ENCODE measurements at places on chromosomes 16 and 17. TPM values are rescaled to one million over a fixed set of nuclear protein-coding genes. Genes with fewer than 3 reads are reported as not detected.

DNA sequence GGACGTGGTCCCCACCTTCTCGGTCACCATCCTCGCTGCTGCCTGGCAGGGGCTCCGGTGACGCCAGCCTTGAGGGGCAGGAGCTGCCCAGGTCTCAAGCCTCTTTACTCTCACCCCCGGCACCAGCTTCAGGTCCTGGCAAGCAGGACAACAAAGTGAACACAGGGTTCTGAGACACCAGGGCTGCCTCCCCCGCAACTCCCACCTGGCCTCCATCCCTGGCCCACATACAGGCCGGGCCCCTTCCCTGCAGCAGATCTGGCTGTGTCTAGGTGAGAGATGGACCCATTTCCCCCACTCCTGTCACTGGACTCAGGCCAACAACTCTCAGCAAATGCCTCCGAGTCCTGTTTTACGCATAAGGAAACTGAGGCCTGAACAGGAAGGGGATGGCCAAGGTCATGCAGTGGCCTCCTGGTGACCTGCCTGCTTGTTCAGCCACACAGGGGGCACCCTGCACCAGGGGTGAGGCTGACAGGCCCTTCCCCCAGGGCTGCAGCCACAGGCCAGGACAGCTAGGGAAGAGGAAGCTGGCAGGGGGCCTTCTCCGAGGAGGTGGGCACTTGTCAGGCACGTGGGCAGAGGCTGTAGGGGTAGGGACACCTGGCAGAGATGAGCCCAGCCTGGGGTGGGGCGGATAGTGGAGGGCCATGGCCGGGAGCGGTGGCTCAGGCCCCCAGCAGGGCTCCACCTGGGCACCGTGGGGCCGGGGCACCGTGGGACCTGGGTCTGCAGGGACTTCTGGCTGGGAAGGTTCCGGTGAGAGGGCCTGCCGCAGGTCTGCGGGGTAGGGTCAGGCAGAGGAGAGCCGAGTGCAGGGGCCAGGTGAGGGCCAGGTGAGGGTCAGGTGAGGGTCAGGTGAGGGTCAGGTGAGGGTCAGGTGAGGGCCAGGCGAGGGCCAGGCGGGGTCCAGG, 46.7 kb upstream of the PVALEF start:
- peaks cover 3% of the 10 kb centered on the region for H3K4me1 ChIP-seq
- H3K27me3 ChIP-seq: no peaks in the 10 kb centered on the region
- no peaks in the 10 kb centered on the region for H3K36me3 ChIP-seq
- H3K27ac ChIP-seq: no peak overlapping the region
- no peak for DNase-seq

- H3K4me1 ChIP-seq: peaks cover 6% of the 10 kb centered on the region
- H3K27ac ChIP-seq: peak overlapping the region; percentile 70
- no peaks in the 10 kb centered on the region for H3K36me3 ChIP-seq
- H3K4me3 ChIP-seq: peak overlapping the region; percentile 99
- no peaks in the 10 kb centered on the region for H3K27me3 ChIP-seq
Observed at GRCh38 chr17:48100160-48100559, 1.1 kb downstream of the CBX1 start.

DNA sequence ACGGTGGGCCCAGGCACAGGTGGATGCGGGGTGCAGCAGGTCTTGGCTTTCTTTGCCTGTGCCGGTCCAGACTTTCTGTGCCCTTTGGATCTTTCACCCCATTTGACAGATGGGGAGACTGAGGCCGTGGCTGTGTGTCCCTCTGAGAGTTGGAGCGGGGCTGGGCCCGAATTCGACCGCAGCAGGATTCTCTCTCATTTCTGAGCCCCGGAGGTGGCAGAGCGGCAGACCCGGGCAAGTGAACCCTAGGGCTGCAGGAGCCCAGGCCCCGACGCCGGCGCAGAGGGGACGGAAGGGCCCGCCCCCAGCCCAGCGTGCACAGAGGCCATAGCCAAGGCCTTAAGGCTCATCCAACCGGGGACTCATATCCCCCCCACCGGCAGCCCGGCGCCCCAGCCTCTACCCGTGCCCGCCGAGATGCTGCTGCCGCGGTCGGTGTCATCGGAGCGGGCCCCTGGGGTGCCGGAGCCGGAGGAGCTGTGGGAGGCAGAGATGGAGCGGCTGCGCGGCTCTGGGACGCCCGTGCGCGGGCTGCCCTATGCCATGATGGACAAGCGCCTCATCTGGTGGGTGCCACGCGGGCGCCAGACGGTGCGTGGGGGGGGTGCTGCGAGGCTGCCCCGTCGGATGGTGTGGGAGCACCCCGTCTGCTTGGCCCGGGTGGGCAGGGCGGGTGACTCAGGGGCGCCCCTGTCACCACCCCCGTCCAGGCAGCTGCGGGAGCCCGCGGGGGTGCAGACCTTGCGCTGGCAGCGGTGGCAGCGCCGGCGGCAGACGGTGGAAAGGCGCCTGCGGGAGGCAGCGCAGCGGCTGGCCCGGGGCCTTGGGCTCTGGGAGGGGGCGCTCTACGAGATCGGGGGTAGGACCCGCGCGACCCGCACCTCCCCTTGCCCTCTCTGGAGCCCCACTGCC, 857 bp downstream of the TMC8 start:
- no peak overlapping the region for H3K27ac ChIP-seq
- no peaks in the 10 kb centered on the region for H3K27me3 ChIP-seq
- H3K4me1 ChIP-seq: no peaks in the 10 kb centered on the region
- H3K36me3 ChIP-seq: no peaks in the 10 kb centered on the region

Gene ASGR1
- 1.0 TPM for total RNA-seq

- H3K27me3 ChIP-seq: no peaks in the 10 kb centered on the region
- H3K4me3 ChIP-seq: no peak overlapping the region
- no peak for DNase-seq
- no peaks in the 10 kb centered on the region for H3K4me1 ChIP-seq
- no peaks in the 10 kb centered on the region for H3K36me3 ChIP-seq
Observed at GRCh38 chr16:15533386-15533785, 99.0 kb downstream of the BMERB1 start.

DNA sequence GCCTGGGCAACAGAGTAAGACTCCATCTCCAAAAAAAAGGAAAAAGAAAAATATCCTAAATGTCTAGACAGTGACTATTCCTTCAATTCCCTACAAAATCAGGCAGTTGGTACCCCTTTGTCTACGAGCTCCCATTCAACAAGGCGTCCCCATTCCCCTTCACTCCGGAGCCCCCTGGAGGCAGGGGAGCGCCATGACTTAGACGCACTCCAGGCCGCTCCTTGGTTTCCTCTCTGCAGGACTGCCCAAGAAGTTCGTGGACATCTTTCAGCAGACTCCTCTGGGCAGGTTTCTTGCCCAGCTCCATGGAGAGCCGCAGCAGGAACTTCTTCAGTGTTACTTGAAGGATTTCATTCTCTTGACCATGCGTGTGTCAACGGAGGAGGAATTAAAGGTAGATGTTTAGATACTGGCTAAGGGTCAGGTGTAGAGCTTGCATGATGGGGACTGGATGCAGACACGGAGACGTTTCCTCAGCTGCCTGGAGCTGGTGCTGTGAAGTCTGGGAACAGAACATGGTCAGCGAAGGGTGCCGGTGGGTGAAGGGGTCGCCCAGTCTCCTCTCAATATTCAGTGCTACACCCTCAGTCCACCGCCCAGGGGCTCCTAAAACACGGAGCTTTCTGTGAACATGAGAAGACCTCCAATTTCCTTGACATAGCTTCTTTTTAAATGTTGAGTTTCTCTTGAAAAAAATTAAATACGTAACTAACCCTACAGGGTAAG, 53.3 kb upstream of the ENDOV start:
- H3K36me3 ChIP-seq: no peaks in the 10 kb centered on the region
- no peak overlapping the region for H3K4me3 ChIP-seq
- peaks cover 12% of the 10 kb centered on the region for H3K4me1 ChIP-seq
- H3K27me3 ChIP-seq: no peaks in the 10 kb centered on the region
- H3K27ac ChIP-seq: no peak overlapping the region
- peak; percentile 56 for DNase-seq

DNA sequence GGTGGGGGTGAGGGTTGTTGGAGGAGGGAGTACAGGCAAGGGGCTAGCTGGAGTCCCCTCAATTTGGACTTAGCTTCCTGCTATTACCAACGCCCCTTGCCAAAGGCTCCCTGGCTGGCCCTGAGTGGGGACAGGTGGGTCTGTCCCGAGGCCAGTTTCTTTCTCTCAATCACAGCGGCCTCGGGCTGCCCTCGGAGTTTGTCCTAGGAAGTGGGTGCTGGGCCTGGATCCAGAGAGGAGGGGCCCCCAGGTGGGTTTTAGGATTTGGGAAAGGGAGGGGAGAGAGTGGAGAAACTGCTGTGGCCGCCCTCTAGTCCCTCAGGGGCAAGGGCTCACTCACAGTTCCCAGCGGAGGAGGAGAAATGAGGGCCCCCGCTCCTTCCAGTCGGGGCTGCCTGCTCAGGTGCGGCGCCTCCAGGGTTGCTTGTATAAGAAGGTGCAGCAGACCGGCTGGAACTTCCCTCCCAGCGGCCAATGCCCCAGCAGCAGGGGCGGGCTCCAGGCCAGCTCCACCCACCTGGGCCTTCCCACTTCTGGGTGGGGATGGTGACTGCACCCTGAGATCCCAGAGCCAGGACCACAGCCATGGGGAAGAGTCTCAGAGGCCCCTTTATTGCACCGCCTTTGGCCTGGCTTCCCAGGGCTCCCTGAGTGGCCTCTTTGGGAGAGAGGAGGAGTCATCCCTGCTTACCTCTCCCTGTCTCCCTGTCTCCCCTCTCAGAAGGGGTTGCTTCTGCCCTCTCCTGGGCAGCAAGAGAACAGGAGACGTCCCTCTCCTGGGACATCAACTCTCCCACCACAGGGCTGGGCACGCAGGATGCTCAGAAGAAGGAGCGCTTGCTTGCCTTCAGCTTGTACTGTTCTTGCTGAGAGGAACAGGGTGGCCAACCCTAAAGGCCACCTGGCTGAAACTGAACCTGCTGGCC, 112.0 kb upstream of the SMURF2 start:
- peaks cover 3% of the 10 kb centered on the region for H3K27me3 ChIP-seq
- no peak overlapping the region for H3K4me3 ChIP-seq
- no peaks in the 10 kb centered on the region for H3K36me3 ChIP-seq

Gene HOXB13
- not detected for total RNA-seq

Gene ALOXE3
- total RNA-seq: not detected

DNA sequence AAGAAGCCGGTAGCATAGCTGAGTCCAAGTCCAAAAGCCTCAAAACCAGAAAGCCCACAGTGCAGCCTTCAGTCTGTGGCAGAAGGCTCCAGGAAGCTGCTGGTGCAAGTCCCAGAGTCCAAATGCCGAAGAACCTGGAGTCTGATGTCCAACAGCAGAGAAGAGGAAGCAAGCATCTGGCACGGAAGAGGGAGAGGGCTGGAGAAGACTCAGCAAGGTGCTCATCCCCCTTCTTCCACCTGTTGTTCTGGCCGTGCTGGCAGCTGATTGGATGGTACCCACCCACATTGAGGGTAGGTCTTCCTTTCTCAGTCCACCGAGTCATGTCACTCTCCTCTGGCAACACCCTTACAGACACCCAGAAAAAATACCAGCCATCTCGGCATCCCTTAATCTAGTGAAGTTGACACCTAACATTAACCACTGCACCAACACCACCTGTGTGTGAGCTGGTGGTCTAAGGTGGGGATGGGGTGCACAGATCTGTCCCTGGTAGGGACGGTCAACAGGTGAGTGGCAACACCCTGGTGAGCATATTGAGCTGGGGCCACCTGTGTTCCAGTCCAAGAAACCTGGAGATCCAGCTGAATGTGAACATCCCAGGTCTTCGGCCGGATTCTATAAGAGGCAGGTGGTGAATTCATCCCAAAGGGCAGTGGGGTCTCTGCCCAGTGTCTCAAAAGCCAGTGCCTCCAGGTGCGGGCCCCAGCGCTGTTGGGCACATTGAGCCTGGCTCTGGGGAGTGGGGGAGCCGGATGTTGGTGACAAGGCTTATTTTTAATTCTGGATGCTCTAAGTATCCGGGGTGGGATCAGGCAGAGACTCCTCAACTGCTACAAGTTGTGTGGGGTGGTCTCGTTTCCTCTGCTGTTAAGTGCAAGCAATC, 9.8 kb downstream of the MIEF2 start:
- H3K36me3 ChIP-seq: no peaks in the 10 kb centered on the region
- no peaks in the 10 kb centered on the region for H3K4me1 ChIP-seq
- no peak overlapping the region for H3K4me3 ChIP-seq
- no peak for DNase-seq
- H3K27me3 ChIP-seq: no peaks in the 10 kb centered on the region

GRCh38 chr16:82631701-82632685, 5.2 kb downstream of the CDH13 start:
- no peaks in the 10 kb centered on the region for H3K36me3 ChIP-seq
- no peak for DNase-seq
- H3K27ac ChIP-seq: no peak overlapping the region
- no peak overlapping the region for H3K4me3 ChIP-seq
- H3K27me3 ChIP-seq: no peaks in the 10 kb centered on the region
- H3K4me1 ChIP-seq: no peaks in the 10 kb centered on the region

- no peak for DNase-seq
- no peak overlapping the region for H3K4me3 ChIP-seq
- H3K27ac ChIP-seq: no peak overlapping the region
Observed at GRCh38 chr16:84851192-84852127, 31.7 kb downstream of the CRISPLD2 start.

- no peaks in the 10 kb centered on the region for H3K27me3 ChIP-seq
- H3K4me3 ChIP-seq: no peak overlapping the region
- no peak overlapping the region for H3K27ac ChIP-seq
- H3K36me3 ChIP-seq: no peaks in the 10 kb centered on the region
- DNase-seq: no peak
Observed at GRCh38 chr16:65713181-65713808, 591.4 kb upstream of the CDH11 start.

Gene CD300C
- total RNA-seq: not detected

- no peak overlapping the region for H3K4me3 ChIP-seq
- no peaks in the 10 kb centered on the region for H3K36me3 ChIP-seq
- no peak overlapping the region for H3K27ac ChIP-seq
- no peak for DNase-seq
Observed at GRCh38 chr17:62826956-62827355, 18.8 kb upstream of the MARCHF10 start.

Gene CMTM2
- total RNA-seq: not detected

- H3K4me3 ChIP-seq: no peak overlapping the region
- no peak overlapping the region for H3K27ac ChIP-seq
- H3K4me1 ChIP-seq: no peaks in the 10 kb centered on the region
- H3K27me3 ChIP-seq: no peaks in the 10 kb centered on the region
- DNase-seq: no peak
Observed at GRCh38 chr16:27441276-27441675, 39.3 kb downstream of the IL21R start.

- no peak overlapping the region for H3K27ac ChIP-seq
- peaks cover 10% of the 10 kb centered on the region for H3K4me1 ChIP-seq
- no peaks in the 10 kb centered on the region for H3K36me3 ChIP-seq
- no peak for DNase-seq
- H3K4me3 ChIP-seq: no peak overlapping the region
- H3K27me3 ChIP-seq: no peaks in the 10 kb centered on the region
Observed at GRCh38 chr16:53911513-53911912, 207.6 kb downstream of the FTO start.

Data from ovary (tissue), 10 donors.